ENCODE measurements at places on chromosomes 12 and 14.
A peak's percentile ranks its signal among the peaks of the same experiment; 100 is the strongest.

- peak; percentile 88 for DNase-seq
These were observed 44.3 kb downstream of the TEAD4 start for GRCh38 chr12:3003357-3003992.

GRCh38 chr12:28192125-28192524, 1.9 kb downstream of the CCDC91 start:
- DNase-seq: no peak

DNA sequence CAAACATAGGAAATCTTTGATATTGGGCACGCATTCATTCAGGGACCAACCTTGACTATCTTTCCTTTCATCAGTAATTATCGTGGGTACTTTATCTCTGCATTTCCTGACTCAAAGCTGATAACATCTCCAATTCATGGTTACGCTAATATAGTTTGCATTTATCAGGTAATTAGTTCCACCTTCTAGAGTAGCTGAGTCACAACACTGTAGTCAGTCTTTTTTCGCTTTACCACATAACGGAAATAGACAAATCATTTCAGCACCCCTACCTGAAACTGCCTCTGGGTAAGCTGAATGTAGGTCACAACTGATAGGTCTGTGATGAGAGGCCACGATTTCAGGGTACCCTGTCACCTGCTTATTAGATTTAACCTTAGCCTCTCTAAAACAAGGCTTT, 36.7 kb upstream of the IL22 start:
- DNase-seq: no peak

GRCh38 chr14:51521764-51522163, 129.9 kb upstream of the FRMD6 start:
- DNase-seq: no peak

- DNase-seq: no peak
These were observed 46.0 kb upstream of the BMP4 start for GRCh38 chr14:54002653-54003052.

- DNase-seq: peak; percentile 82
These were observed 238.9 kb downstream of the EMP1 start for GRCh38 chr12:13435235-13435933.

DNA sequence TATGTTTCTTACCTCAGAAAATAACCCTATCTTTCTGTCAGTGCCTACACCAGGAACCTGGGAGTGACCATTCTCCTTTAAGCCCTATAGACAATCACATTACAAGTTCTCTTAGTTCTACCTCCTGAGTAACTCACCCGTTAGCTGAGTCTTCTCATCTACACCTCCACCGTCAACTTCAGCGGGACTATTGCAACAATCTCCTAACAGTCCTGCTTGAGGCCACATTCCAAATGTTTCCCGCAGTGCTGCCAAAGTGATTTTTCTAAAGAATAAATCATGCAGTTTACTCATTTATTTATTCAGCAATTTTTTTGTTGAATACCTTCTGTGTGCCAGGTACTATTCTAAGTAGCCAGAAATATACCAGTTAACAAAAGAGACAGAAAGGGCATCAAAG, 285.0 kb upstream of the GRIP1 start:
- no peak for DNase-seq

DNA sequence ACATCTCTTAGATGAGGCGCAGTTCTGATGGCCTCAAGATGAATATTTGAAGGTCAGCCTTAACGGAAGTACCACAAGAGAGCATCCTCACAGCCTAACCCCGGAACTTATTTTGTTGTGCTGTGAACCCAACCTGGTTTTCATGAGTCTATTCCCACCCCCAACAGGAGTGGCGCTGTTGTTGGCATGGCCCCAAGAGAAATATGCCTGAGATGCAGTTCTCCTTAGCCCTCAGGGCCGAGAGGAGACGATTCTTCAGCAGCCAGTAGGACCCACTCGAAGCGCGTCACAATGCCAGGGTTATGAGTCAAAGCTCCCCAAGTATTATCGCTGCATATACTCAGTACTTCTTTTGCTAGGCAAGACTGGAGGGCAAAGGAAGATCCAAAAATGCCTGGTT, 24.5 kb upstream of the BCL11B start:
- no peak for DNase-seq

GRCh38 chr14:29274890-29275596, 508.5 kb downstream of the FOXG1 start:
- no peak for DNase-seq

DNA sequence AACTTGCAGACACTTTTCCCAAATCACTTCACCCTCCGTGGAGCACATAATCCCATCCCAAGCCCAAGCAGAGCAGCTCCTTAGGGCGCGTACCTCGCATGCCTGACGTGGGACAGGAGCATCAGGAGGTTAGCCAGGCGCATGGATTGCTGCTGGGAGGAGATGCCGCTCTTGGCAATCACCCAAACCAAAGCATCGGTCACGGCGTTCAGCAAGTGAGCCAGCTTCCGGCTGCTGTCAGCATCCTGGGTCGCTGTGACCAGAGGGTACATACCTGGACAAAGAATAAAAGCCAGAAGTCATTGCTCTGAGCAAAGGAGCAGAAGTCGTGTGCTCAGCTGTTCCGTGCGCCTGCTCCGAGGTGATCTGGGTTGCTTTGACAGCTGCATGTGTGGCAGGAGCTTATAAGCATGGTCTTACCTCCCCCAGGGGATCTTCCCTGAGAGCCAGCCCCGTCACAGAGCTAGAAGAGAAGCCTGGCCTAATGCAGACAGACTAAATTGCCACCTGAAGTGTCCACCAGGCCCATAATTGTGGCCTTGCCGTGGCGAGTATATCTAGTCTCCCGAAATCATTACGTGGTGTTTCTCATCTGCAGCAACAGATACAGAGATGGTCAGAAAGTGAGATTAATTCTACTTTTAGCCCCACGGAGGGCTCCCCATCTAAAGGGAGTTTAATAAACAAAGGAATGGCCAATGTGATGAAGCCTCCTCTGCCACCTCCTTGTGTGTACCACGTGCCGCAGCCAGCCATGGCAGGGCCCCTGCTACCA, 59.1 kb downstream of the ESR2 start:
- peak; percentile 49 for DNase-seq

- DNase-seq: no peak
These were observed 39.1 kb upstream of the DDHD1 start for GRCh38 chr14:53192052-53192760.

GRCh38 chr12:65823513-65824375, 539 bp upstream of the HMGA2 start:
- peak; percentile 89 for DNase-seq

DNA sequence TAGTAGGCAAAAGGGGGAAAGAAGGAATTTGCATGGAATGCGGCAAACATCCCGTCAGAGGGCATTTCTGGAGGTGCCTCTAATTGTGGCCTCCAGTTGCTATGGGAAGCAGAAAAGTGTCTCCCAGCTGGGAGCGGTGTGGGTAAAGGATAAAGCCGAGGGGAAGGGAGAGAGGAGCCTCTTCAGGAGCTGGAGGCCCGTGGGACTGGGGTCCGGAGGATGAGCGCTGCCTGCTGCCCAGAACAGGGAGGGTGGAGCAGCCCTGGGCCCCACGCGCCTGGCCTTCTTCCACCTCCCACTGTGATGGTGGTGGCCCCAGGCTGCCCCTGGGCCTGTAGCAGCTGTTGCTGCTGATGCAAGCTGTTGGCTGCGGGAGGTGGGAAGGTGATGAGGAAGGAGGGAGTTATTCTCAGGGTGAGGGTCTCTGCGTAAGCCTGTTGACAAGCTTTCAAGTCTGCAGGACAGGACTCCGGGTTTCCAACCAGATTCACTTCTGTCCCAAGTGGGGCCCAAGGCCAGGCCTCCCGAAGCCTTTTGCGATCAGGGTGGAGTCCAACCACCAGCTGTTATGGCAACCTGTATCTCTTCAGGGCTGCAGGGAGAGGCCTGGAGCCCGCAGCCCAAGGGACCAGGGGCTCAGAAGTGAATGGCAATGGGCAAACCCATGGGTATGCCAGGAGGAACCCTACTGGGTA, 19.1 kb upstream of the PGF start:
- peak; percentile 75 for DNase-seq

- no peak for DNase-seq
These were observed 9.4 kb downstream of the GCH1 start for GRCh38 chr14:54893151-54893760.

DNA sequence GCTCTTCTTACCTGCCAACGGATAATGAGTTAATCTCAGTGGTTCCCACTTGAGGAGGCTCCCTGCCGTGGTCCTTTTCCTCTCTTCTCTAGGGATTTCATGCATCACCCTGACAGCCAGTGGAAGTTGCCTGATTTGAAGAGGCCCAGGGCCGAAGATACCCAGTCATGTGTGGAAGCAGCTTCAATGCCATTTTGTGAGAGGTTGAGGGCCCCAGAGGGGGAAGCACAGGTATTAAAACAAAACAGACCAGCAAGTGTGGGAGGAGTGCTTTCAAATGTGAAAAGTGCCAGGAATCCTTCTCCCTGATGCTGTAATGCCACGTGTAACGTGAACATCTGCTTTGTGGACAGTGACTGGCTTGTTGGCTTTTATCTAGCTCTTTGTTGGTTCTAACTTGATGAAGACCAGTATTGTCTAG, 1.5 kb downstream of the TCP11L2 start:
- DNase-seq: peak; percentile 63

- no peak for DNase-seq
These were observed 215.6 kb downstream of the SLC6A15 start for GRCh38 chr12:84696908-84697540.

GRCh38 chr14:72519543-72519942, 374.4 kb downstream of the DPF3 start:
- no peak for DNase-seq

DNA sequence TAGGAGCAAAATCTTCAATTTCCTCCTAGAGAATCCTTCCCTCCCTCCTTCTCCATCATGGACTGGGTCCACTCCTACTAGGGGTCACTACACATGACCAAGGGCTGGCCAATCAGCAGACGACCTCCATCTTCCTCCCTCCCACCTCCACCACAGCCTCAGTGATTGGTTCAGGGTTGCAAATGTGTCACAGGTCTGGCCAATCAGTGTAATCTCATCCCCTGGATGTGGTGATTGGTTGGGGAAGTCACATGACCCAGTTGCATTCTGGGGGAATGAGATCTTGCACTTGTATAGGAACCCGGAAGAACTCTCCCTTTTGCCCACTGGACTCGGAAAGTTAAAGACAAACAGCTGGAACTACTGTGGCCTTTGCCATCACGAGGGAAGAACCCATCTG, 169.2 kb downstream of the PIWIL1 start:
- no peak for DNase-seq

GRCh38 chr12:120724720-120725119, 906 bp upstream of the ACADS start:
- no peak for DNase-seq

DNA sequence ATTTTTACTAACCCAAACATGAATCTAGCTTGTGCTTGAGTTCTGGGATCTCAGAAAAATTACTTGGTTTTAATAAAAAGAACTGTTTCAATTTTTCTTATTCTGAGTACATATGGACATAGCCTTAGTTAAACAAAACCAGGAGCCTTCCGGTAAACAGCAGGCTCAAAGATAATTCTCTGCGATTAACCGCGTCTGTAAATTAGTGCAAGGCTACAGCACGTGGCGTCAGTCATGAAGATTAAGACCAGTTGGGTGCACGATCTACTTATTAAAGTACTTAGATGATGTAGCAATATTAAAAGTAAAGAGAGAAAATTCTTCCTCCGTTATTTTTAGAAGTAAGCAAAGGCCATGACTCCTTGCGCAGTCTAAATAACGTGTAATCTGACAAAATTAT, 700 bp downstream of the KCNJ8 start:
- DNase-seq: no peak

DNA sequence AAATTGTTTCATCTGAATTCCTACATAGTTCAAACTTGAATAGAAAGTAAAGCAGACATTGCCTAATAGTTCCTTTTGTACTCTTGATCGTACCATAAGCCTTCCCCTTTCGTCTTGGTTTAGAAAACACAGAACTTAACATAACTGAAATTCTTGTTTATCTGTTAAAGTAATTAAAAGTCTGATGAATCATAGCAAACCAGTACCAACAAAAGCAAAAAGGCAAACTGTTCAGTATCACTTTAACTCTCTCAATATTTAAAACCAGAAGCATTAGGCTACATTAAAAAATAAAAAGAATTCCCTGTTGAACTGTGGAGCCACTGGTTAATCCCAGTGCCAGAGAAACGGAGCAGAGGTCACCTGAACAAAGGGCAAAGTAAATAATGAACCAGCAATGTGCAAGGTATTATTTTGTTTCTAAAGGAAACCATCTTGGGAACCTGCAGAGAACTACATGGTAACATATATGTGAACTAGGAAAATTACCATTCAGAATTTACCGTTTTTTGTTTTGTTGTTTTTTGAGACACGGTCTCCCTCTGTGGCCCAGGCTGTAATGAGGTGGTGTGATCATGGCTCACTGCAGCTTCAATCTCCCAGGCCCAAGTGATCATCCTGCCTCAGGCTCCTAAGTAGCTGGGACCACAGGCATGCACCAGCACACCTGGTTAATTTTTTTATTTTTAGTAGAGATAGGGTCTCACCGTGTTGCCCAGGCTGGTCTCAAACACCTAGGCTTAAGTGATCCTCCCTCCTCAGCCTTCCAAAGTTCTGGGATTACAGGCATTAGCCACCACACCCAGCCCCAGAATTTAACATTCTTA, 17.1 kb upstream of the HIGD1C start:
- peak; percentile 24 for DNase-seq

GRCh38 chr12:108559007-108559655, 1.8 kb downstream of the SART3 start:
- peak; percentile 72 for DNase-seq

DNA sequence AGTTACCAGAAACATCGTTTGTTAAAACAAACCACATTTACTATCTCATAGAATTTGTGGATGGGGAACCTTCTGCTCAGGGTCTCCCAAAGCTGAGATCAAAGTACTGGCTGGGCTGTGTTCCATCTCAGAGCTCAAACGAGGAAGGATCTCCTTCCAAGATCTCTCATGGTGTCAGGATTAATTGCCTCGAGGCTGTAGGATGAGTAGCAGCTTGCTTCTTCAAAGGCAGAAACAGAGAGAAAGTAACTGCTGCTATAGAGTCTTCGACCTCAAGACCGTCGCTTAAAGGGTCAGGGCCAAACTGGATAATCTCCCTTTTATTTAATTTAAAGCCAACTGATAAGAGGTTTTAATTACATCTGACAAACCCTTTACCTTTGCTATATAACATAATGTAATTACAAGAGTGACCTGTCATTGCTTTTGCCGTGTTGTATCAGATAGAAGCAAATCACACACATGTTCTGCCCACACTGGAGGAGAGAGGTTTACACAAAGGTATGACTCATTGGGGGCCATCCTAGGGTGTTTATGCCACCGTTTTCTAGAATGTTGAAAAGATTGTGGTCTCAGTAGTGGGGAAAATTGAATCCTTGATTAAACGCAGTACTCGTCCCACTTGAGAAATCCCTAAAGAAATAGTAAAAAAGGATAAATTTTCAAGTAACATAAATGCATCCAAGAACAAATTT, 868.8 kb upstream of the TMEM132C start:
- no peak for DNase-seq

- no peak for DNase-seq
These were observed 209.2 kb downstream of the ZFP36L1 start for GRCh38 chr14:68583548-68584280.
